ENCODE measurements at places on chromosomes 3 and 15.
A peak's percentile ranks its signal among the peaks of the same experiment; 100 is the strongest.

DNA sequence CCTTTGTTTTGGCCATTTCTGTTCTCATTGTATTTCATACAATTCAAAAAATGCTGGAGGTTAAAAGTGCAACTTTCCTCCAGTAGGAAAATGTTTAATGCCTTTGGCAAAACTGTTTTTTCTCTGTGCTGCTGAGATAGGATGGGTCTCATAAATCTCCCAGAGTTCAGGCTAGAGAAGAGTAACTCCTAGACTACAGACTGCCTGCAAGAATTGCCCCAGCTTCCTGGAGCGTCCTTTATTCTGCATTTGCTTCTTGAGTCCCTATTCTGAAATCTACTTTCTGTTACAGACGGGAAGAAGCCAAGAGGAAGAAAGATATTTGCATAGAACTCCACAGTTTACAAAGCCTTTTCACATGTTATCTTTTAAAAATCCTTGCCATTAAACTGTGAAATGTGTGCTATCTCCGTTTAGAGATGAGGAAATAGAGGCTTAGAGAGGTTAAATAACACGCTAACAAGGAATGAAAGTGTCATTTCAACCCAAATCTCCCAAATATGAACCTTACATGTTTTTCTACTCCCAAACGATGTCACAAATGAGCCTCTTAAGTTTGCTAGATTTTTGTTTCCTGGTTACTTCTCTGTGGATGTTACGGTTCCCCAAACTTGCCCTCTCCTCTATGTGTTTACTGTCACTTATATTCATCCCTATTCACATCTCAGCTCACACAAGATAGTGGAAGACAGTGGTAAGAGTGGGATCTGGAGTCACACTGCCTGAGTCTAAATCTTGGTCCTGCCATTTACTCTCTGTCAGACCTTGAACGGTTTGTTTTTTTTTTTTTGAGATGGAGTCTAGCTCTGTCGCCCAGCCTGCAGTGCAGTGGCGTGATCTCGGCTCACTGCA lies 17.4 kb downstream of the NANOGP8 start:
- DNase-seq = peak; percentile 8

DNA sequence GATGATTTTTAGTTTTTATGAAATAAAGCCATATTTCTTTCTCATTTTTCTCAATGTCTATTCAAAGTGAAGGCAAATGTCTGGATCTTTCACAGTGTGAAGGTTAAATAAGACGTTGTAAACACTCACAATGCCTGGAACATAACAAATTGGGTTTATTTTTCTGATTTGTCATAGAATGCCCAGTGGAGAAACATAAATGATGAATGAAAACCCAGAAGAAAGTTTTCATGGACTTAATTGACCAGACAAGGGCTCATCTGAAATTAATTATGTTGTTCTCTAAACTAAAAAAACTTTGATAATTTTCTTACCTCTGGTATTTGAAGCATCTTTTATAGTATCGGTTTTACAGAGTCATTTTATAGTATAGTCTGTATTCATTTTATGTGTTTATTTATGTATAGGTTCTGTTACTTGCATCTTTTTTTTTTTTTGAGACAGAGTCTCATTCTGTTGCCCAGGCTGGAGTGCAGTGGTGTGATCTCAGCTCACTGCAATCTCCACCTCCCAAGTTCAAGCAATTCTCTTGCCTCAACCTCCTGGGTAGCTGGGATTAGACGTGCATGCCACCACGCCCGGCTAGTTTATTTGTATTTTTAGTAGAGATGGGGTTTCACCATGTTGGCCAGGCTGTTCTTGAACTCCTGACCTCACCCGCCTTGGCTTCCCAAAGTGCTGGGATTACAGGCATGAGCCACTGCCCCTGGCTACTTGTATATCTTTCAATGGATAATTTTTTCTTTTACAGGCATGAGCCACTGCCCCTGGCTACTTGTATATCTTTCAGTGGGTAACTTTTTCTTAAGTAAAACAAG lies 15.1 kb upstream of the BNIP2 start:
- peak; percentile 35 for DNase-seq

GRCh38 chr3:187685948-187686347 lies 15.8 kb upstream of the SST start:
- DNase-seq = no peak

DNA sequence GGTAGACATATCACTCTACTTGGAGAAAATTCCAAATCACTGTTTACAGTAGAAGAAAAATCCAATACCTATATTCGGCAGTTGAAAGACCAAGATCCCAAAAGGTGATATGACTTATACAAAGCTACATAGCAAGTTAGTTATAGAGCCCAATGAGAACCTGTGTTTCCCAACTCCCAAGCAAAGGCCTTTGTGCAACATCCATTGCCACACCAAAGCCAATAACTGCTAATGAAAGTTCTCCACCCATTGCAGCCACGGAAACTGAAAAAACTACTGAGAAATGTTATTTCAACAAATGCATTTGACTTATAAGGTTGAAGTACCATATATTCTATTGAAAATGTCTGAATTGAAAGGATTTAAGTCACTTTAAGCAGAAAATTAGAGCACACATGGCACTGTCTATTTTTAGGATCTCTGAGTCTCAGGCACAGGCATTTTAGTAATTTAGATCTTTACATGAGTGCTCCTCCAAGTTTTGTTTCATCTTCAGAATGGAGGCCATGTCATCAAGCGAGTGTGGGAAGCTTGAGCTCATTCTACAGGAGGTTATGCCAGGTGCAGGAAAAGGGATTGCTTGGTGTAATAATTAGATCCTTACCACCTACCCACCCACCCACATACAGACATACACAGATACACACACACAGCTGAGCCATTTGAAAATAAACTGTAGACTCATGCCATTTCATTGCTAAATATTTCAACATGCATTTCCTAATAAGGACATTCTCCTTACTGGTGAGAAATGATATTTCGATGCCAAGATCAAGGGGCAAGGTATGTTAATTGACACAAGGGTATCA lies 19.7 kb upstream of the ANO10 start:
- DNase-seq = peak; percentile 51

DNA sequence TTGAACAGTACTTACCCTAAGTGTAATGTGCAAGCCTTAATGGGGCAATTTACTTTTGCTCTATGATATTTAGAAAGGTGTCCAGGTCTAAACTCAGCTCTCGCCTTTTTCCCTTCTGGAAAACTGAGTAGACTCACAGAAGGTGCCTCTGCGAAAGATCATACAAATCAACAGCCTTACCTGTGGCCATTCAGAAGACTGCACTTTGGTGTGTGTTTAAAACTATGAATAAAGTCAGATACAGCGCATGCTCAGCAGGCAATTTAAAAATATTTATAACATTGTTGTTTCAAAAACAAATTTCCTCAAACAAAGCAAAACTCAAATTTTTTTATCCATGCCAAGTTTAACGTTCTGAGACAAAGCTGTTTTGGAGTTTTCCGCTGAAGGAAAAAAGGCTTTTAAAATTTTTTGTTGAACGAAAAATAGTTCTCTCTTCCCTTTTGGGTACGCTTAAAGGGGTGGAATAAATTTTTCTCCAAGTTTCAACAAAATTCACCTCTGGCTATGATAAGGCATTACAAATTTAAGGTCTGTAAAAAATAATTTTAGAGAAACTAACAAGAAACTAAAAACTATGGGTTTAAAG lies 156.3 kb downstream of the TIGIT start:
- no peak for DNase-seq

Data from choroid plexus epithelial cell (primary cell).